T-helper 17 cell (primary cell): ENCODE measurements at places on chromosomes 2 and 18. TPM values are rescaled to one million over a fixed set of nuclear protein-coding genes. Genes with fewer than 3 reads are reported as not detected.

- no peak for DNase-seq
Observed at GRCh38 chr2:206937555-206937954, 1.8 kb upstream of the CPO start.

DNA sequence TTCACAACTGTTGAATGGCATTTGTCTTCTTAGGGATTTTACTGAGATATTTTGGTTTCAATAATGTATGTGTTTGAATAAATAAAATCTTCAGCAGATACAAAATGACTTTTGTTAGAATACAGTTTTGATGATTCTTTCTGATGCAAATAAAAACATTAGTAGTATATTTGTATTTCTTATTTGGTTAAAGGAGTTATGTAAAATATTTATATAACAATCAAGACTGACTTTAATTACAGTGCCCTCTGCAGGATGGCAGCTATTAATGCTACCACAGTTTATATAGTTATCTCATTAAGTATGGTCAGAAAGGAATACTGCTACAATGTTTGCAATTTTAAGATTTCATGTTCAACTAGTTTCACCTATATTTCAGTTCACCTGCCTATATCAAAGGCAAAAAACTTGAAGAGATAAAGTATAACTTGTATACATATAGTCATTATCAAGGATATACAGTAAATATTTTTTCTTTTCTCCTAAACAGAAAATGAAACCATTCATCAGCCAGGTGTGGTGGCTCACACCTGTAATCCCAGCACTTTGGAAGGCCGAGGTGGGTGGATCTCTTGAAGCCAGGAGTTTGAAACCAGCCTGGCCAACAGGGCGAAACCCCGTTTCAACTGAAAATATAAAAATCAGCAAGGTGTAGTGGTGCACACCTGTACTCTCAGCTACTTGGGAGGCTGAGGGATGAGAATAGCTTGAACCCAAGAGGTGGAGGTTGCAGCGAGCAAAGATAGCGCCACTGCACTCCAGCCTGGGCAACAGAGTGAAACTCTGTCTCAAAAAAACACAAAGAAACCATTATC is 19.8 kb downstream of the ARL5A start:
- no peak for DNase-seq

Gene B4GALT6
- 0.10 TPM for total RNA-seq

Gene ALK
- total RNA-seq: not detected

Gene SLC5A7
- total RNA-seq: not detected

- DNase-seq: no peak
Observed at GRCh38 chr2:149246186-149246585, 84.2 kb upstream of the LYPD6 start.

GRCh38 chr2:223591596-223591995 is 10.6 kb downstream of the SCG2 start:
- DNase-seq: no peak

GRCh38 chr18:45255197-45255890 is 359.9 kb upstream of the SLC14A2 start:
- no peak for DNase-seq

DNA sequence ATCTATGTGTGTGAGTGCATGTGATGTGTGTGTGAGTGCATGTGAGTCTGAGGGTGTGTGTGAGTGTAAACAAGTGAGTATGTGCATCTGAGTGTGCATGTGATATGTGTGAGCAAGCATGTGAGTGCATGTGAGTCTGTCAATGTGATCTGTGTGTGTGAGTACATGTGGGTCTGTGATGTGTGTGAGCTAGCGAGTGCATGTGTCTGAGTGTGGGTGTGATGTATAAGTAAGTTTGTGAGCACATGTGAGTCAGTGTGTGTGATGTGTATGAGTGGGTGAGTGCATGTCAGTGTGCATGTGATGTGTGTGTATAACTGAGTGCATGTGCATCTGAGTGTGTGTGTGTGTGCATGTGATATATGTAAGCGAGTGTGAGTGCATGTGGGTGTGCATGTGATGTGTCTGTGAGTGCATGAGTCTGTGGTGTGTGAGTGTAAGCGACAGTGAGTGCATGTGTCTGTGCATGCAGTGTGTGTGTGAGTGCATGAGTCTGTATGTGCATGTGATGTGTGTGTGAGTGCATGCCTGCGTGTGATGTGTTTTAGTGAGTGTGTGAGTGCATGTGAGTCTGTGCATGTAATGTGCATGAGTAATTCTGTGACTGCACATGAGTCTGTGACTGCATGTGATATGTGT is 44.1 kb downstream of the COPS8 start:
- no peak for DNase-seq

Gene CFAP221
- not detected for total RNA-seq

GRCh38 chr2:133633881-133634409 is 65.7 kb upstream of the NCKAP5 start:
- DNase-seq: no peak

GRCh38 chr2:8285081-8285480 is 396.8 kb upstream of the ID2 start:
- no peak for DNase-seq

GRCh38 chr2:120372816-120373215 is 26.9 kb downstream of the INHBB start:
- no peak for DNase-seq
